ENCODE measurements at places on chromosomes 7 and 10. TPM values are rescaled to one million over a fixed set of nuclear protein-coding genes. Genes with fewer than 3 reads are reported as not detected.

- H3K27ac ChIP-seq: no peak overlapping the region
- no peak overlapping the region for H3K4me3 ChIP-seq
- no peaks in the 10 kb centered on the region for H3K36me3 ChIP-seq
- peak; percentile 4 for DNase-seq
- peaks cover 30% of the 10 kb centered on the region for H3K27me3 ChIP-seq
- no peaks in the 10 kb centered on the region for H3K4me1 ChIP-seq
These were observed 13.1 kb downstream of the LHFPL3 start for GRCh38 chr7:104341546-104341945.

GRCh38 chr10:114061789-114062188 lies 18.1 kb downstream of the ADRB1 start:
- H3K4me3 ChIP-seq: no peak overlapping the region
- H3K4me1 ChIP-seq: no peaks in the 10 kb centered on the region
- H3K27me3 ChIP-seq: no peaks in the 10 kb centered on the region
- DNase-seq: no peak
- H3K27ac ChIP-seq: no peak overlapping the region

GRCh38 chr7:111873326-111873646 lies 311.0 kb upstream of the IMMP2L start:
- no peak for DNase-seq
- no peaks in the 10 kb centered on the region for H3K27me3 ChIP-seq
- no peaks in the 10 kb centered on the region for H3K36me3 ChIP-seq
- H3K4me1 ChIP-seq: no peaks in the 10 kb centered on the region
- no peak overlapping the region for H3K27ac ChIP-seq

GRCh38 chr10:61830846-61831273 lies 70.6 kb upstream of the ARID5B start:
- H3K27me3 ChIP-seq: no peaks in the 10 kb centered on the region
- peaks cover 37% of the 10 kb centered on the region for H3K4me1 ChIP-seq
- H3K4me3 ChIP-seq: no peak overlapping the region
- no peaks in the 10 kb centered on the region for H3K36me3 ChIP-seq

DNA sequence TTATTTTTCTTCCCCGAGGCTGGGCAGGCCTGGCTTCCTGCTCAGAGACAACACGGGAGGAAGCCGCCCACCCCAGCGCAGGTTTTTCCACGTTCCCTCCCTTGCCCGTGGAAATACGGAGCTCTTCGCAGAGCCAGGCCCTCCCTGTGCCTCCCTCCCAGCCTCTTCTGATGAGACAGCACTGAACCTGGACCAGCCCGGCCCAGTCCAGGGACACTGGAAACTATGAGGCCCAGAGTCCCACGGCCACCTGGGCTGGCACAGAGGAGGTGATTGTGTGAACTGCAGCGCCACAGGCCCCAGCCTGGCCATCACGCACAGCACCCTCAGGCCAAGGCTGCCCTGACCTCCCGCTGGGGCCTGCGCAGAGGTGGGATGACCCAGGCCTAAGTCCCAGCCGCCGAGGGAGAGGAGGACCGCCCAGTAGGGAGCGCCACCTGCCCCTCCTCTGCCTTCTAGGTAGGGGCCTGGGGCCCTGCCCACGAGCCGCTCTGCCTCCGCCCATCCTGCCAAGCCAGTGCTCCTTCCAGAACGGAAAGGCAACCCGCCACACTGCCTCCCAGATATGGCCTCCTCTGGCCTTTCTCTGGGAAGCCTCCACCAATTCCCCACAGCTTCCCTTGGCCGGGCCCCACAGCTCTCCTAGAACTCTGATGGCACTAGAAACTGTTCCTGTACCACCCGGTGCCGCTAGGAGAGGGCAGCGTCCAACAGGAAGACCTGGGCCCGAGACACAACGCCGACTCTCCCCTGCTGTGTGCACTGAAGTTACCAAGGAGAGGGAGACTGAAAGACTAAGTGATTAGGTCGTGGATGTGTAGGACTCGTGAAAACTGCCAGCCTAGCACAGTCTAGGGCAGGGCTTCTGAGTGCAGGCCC lies 57.2 kb downstream of the PROSER2 start:
- H3K27ac ChIP-seq: peak overlapping the region; percentile 100
- peaks cover 39% of the 10 kb centered on the region for H3K4me1 ChIP-seq
- no peak for DNase-seq
- no peaks in the 10 kb centered on the region for H3K36me3 ChIP-seq

GRCh38 chr10:122060250-122060649 lies 71.3 kb downstream of the TACC2 start:
- H3K27me3 ChIP-seq: no peaks in the 10 kb centered on the region
- H3K4me3 ChIP-seq: no peak overlapping the region
- peak; percentile 38 for DNase-seq

DNA sequence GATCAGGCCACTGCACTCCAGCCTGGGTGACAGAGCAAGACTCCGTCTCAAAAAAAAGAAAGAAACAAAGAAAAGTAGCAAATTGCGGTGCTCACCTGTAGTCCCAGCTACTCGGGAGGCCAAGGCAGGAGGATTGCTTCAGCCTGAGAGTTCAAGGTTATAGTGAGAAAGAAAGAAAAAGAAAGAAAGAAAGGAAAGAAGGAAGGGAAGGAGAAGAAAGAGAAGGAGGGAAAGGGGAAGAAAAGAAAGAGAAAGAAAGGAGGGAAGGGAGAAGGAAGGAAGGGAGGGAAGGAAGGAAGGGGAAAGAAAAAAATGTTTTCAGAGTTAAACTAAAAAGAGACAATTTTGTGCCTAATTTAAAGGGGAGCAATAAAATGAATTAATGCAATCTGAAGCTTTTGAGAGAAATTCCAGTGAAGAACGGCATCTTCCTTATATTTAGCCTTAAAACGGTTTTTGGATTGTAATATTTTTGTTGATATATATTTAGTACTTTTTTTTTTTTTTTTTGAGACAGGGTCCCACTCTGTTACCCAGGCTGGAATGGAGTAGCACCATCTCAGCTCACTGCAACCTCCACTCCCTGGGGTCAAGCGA lies 47.4 kb upstream of the RSBN1L start:
- peaks cover 14% of the 10 kb centered on the region for H3K36me3 ChIP-seq
- H3K4me1 ChIP-seq: no peaks in the 10 kb centered on the region
- no peaks in the 10 kb centered on the region for H3K27me3 ChIP-seq
- no peak overlapping the region for H3K27ac ChIP-seq
- no peak for DNase-seq
- H3K4me3 ChIP-seq: no peak overlapping the region

DNA sequence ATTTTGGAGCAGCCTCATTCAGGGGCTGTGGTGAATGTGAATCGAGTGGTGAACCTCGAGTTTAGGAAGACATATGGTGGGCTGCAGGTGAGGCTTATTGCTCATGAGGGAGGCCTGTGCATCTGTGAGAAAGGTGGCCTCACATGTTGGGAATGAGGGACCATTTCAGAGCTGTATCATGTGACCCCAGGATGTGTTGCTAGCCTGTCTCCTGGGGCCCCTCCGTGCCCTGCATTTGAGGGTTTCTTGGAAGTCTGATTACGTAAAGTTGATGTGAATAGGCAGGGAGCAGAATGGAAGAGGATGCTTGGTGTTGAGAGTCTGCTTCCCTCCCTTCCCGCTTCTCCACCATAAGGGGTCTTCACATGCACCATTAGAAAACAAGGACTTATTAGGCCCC lies 569.1 kb downstream of the LRMDA start:
- no peak for DNase-seq
- H3K36me3 ChIP-seq: no peaks in the 10 kb centered on the region
- no peaks in the 10 kb centered on the region for H3K4me1 ChIP-seq
- H3K4me3 ChIP-seq: no peak overlapping the region
- no peak overlapping the region for H3K27ac ChIP-seq

DNA sequence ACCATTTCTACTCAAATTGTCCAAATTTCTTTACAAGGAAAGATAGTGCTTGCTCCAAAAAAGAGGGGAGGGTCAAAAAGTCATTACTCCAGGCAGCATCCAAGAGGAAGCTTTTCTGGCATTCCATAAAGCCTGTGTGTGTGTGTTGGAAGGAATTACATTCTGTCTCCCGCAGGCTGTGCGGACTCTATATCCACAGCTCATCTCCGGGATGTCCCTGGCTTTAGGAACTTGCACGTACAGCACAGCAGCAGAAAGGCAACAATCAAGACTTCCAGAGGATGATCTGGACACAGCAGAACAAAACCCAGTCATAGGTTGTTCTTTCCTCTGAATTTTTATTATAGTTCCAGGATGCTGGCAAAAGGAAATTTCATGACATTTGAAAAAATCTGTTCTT lies 94.8 kb downstream of the ITIH5 start:
- no peaks in the 10 kb centered on the region for H3K36me3 ChIP-seq
- no peak overlapping the region for H3K4me3 ChIP-seq
- no peak for DNase-seq

- no peaks in the 10 kb centered on the region for H3K27me3 ChIP-seq
- no peak overlapping the region for H3K27ac ChIP-seq
- no peak overlapping the region for H3K4me3 ChIP-seq
These were observed 64.8 kb downstream of the CD36 start for GRCh38 chr7:80703272-80703671.

DNA sequence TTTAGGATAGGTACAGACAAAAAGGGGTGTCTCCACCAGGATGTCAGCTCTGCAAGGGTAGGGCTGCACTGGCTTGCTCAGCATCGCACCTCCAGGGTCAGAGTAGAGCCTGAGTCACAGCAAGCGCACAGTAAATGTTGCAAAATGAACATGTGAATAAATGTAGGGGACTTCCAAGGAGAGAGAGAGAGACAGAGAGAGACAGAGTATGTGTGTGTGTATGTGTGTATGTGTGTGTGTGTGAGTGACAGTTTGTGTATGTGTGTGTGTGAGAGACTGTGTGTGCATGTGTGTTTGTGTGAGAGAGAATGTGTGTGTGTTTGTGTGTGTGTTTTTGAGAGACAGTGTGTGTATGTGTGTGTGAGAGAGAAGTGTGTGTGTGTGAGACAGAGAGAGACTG lies 163.3 kb downstream of the RPS24 start:
- H3K4me1 ChIP-seq: peaks cover 3% of the 10 kb centered on the region
- H3K27ac ChIP-seq: no peak overlapping the region
- H3K36me3 ChIP-seq: no peaks in the 10 kb centered on the region
- H3K27me3 ChIP-seq: peaks cover 57% of the 10 kb centered on the region
- DNase-seq: peak; percentile 80

DNA sequence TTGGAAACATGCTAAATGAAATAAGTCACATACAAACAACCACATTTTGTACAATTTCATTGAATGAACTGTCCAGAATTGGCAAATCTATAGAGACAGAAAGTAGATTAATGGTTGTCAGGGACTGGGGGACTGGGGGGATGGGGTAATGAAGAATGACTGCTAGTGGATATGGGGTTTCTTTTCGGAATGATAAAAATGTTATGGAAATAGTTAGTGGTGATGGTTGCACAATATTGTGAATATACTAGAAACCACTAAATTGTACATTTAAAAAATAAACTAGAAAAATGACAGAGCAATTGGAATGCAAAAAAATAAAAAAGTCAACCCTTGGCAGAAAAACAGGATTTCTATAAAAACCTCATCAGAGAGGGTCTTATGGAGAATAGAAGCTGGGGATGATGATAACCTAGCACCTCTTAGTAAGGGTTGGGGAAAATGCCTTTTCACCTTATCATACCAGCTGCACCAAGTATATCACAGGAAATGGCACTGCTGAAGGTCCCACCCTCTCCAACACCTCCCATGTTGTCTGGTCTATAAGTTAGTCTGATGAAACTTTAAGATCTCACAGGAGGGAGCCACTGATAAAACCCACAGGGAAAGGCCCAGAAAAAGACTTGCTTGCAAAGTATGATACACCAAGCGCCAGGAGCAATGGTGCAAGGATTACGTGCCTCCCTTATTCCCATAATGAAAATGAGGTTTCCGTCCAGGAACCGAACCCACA lies 23.1 kb upstream of the JAZF1 start:
- H3K36me3 ChIP-seq: no peaks in the 10 kb centered on the region
- DNase-seq: no peak
- no peak overlapping the region for H3K27ac ChIP-seq
- no peaks in the 10 kb centered on the region for H3K4me1 ChIP-seq
- H3K27me3 ChIP-seq: peaks cover 18% of the 10 kb centered on the region

DNA sequence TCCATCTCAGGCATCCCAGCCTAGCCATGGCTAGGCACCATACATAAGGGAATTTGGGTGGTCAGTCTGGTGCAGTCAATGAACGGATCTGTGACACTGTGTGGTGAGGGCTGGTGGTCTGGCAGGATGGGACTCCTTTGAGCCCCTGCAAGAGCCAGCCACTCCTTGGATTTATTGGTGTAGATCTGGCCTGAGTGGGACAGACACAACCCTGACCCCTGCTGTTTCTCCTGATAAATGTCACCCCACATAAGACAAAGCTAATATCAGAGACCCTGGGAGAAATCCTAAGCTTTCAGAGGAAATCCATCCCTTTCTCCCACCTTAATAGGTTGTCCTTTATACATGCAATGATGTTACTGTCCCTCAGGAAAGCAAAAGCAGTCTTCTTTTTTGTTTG lies 2.3 kb downstream of the FBXO24 start:
- DNase-seq: peak; percentile 36
- H3K36me3 ChIP-seq: no peaks in the 10 kb centered on the region
- H3K27me3 ChIP-seq: no peaks in the 10 kb centered on the region

GRCh38 chr7:81330108-81330507 lies 411.3 kb upstream of the SEMA3C start:
- H3K27me3 ChIP-seq: no peaks in the 10 kb centered on the region
- H3K4me3 ChIP-seq: no peak overlapping the region
- H3K36me3 ChIP-seq: no peaks in the 10 kb centered on the region

DNA sequence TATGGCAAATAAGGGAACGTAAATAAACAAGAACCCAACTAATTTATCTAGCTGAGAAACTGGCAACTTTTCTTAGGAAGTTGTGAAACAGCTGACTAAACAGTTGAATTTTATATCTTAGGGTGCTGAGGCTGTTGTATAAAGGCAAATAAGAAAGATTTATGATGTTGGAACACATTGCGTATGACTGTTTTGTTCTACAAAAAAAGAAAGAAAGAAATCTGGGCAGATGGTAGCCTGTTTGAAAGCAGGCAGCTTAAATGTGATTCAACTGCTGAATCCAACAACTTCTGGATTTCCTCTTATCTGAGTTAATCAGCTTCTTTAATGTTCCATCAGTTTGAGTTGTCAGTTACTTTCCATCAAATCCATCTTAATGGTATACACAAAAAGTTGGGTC lies 214.5 kb downstream of the SNX13 start:
- H3K36me3 ChIP-seq: no peaks in the 10 kb centered on the region
- no peaks in the 10 kb centered on the region for H3K27me3 ChIP-seq
- no peaks in the 10 kb centered on the region for H3K4me1 ChIP-seq
- no peak overlapping the region for H3K4me3 ChIP-seq

GRCh38 chr10:3500408-3500856 lies 284.6 kb downstream of the KLF6 start:
- DNase-seq: no peak
- no peak overlapping the region for H3K4me3 ChIP-seq
- H3K36me3 ChIP-seq: no peaks in the 10 kb centered on the region

GRCh38 chr10:58638388-58638787 lies 125.7 kb downstream of the BICC1 start:
- peaks cover 18% of the 10 kb centered on the region for H3K4me1 ChIP-seq
- H3K36me3 ChIP-seq: no peaks in the 10 kb centered on the region
- no peak overlapping the region for H3K27ac ChIP-seq
- no peak overlapping the region for H3K4me3 ChIP-seq
- peaks cover 10% of the 10 kb centered on the region for H3K27me3 ChIP-seq

GRCh38 chr10:11272915-11273389 lies 255.3 kb downstream of the CELF2 start:
- no peak overlapping the region for H3K4me3 ChIP-seq
- H3K27ac ChIP-seq: no peak overlapping the region
- no peaks in the 10 kb centered on the region for H3K36me3 ChIP-seq
- no peak for DNase-seq
- H3K4me1 ChIP-seq: no peaks in the 10 kb centered on the region
- H3K27me3 ChIP-seq: peaks cover 75% of the 10 kb centered on the region

C10orf90 gene
- total RNA-seq: 2.0 TPM

STK31 gene
- 1.6 TPM for total RNA-seq

SPDYE6 gene
- not detected for total RNA-seq

GARIN1A gene
- 3.6 TPM for total RNA-seq

C10orf67 gene
- total RNA-seq: 0.15 TPM

CTAGE8 gene
- 1.2 TPM for total RNA-seq

PYROXD2 gene
- 9.4 TPM for total RNA-seq

SRRM3 gene
- 3.2 TPM for total RNA-seq

EN2 gene
- total RNA-seq: 2.3 TPM

Measured in PC-3 (cell line).